ENCODE measurements at places on chromosomes 13 and 19.

DNA sequence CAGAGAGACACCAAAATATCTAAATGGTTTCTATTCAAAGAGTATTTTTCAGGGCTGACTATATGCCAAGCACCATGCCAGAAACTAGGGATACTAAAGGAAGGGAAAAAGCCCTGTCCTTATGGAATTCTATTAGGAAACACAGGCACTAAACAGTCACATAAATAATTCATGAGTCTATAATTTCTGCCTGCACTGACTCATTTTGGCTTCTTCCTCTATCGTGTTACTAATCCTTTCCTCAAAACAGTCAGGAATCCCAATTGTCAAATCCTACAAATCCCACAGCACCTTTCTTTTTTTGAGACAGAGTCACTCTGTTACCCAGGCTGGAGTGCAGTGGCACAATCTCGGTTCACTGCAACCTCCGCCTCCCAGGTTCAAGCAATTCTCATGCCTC lies 29.2 kb downstream of the XPO4 start:
- DNase-seq: no peak

DNA sequence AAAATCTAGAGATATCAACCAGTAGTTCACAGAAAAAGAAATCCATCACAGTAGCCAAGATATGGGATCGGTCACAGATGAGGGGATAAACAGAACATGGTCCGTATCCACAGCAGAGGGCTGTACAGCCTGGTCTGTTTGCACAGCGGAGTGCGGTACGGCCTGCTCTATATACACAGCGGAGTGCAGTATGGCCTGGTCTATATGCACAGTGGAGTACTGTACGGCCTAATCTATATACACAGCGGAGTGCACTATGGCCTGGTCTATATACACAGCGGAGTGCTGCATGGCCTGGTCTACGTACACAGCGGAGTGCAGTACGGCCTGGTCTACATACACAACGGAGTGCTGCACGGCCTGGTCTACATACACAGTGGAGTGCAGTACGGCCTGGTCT lies 43.0 kb upstream of the MCF2L start:
- no peak for DNase-seq

GRCh38 chr19:55086730-55087541 lies 11.3 kb downstream of the EPS8L1 start:
- peak; percentile 57 for DNase-seq

DNA sequence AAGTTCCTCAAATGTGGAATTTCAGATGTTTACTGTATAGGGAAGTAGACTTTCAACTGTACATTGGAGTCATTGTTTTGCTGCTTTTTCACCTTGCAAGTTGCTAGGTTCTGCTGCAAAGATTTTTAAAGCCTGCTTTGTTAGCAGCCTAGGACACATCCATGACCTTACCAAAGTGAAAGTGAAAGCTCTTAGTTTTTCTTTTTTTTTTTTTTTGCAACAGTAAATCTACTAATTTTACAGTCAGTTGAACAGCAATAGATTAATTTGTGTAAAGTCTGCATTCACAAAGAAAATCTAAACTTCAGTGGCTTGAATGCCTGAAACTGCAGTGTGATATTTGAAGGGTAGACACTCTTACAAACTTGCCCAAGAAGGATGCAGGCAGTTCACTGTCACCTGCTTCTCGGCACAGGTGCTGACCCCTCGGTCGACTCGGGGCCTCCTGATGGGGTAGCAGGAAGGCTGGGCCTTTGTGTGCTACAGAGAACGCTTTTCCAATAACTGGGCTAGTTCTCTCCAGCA lies 5.0 kb upstream of the MTIF3 start:
- DNase-seq: no peak

GRCh38 chr19:34096020-34096915 lies 76.0 kb upstream of the LSM14A start:
- DNase-seq: peak; percentile 7

DNA sequence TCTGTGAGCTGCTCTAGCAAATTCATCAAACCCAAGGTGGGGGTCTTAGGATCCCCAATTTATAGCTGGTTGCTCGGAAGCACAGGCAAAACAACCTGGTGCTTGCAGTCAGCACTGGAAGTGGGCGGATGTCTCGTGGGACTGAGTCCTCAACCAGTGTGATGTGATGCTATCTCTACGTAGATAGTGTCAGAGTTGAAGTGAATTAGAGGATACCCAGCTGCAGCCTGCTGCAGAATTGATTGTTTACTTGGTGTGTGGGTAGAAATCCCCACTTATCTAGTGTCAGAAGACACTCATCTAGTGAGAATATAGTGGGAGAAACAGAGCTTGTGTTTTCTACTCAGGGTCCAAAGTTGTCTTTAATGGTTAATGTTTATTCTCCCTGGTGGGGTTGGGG lies 63.3 kb downstream of the CBY2 start:
- no peak for DNase-seq

DNA sequence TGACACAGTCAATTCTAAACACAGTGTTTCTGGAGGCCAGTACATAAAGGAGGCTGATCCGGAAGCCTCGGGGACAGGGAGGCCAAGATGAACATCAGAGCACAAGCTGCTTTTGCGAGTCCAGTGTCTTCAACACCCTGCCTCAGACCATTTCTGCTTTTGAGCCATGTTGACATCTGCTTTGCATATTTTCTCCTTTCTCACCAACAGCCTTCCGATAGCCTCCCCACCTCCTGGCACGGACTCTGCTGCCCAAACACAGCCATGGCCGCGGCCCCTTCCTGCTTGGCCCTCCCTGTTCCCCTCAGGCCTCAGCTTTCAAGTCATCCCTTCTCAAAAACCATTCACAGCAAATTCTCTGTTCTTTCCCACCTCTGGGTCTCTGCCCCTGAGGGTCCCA lies 3.6 kb downstream of the LRRC25 start:
- DNase-seq: no peak

DNA sequence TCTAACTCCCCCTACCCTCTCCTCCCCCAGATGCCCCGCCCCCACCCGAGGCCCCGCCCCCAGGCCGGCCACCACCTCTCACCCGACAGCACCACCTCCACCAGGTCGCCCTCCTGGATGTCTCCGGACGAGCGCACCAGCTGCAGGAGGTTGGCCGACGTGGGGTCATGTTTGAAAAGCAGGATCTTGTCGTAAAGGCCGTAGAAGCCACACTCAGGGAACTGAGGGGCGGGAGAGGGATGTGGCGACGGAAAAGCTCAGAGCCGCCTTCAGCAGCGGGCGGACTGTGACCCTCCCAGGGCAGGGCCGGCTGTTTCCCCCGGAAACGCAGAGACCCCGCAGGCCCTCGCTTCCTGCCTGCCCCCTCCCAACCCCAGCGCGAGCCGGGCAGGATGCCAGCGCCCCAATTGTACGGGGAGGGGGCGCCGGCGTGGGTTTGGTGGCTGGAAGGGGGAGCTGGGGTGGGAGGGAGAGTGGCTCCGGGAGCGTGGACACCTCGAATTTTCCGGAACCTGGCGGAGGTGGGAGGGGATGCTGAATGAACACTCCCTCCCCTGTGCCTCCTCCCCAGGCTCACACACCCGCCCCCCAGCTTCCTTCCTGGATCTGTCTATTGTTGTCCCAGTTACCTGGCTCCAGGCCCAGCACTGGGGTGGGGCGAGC lies 3.0 kb downstream of the PRKD2 start:
- DNase-seq: peak; percentile 10

GRCh38 chr13:114143806-114144605 lies 11.6 kb upstream of the RASA3 start:
- no peak for DNase-seq

- no peak for DNase-seq
Observed at GRCh38 chr19:19655641-19656343, 7.7 kb downstream of the ATP13A1 start.

- DNase-seq: no peak
Observed at GRCh38 chr19:21947775-21948174, 63.0 kb downstream of the ZNF208 start.

GRCh38 chr13:110347535-110348308 lies 40.6 kb downstream of the COL4A2 start:
- no peak for DNase-seq

- DNase-seq: no peak
Observed at GRCh38 chr13:80047406-80047805, 293.5 kb downstream of the SPRY2 start.

- DNase-seq: no peak
Observed at GRCh38 chr13:67087527-67087926, 142.6 kb downstream of the PCDH9 start.

DNA sequence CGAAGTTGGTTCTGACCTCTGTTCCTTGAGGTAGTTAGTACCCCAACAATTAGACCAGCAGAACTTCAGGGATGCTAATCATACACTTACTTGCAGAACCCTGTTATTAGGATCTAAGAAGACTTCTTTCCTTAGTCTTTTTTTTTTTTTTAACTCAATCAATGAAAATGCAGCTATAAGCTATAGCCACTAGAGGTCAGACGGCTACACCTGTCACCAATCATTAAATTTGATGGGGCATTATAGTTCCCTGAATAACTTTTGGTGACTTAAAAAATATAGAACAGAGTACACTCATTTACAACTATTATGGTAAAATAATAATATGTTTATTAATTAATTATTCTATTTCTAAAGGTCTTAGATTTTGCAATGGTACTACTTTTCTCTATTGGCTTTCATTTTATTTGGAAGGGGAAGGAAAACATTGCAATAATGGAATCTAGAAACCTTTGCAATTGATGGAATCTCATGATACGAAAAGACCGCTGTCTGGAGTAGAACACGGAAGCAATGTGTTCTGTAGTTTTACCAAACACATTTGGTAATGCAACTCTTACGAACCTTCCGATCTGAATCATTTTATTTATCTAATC lies 483.2 kb downstream of the DIAPH3 start:
- no peak for DNase-seq

DNA sequence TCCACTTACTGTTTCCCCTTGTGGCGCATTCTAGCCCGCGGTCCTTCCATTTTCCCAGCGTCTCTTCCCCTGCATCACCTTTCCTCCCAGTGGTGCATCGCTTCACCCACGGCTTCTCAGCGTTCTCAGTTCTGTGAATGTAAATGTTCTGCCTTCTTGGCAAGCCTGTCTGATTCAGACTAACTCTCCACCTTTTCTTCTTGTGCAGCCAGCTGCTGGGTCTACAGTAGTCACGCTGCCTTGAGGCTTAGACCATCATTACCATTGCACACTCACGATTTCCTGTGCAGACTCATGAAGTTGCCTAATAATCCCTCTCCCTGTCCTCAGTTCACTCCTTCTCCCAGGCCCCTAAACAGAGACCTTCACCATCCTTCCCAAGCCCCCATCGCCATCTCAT lies 75.0 kb downstream of the DHRS12 start:
- no peak for DNase-seq

- DNase-seq: no peak
Observed at GRCh38 chr19:33235269-33235995, 9.8 kb upstream of the SLC7A10 start.

DNA sequence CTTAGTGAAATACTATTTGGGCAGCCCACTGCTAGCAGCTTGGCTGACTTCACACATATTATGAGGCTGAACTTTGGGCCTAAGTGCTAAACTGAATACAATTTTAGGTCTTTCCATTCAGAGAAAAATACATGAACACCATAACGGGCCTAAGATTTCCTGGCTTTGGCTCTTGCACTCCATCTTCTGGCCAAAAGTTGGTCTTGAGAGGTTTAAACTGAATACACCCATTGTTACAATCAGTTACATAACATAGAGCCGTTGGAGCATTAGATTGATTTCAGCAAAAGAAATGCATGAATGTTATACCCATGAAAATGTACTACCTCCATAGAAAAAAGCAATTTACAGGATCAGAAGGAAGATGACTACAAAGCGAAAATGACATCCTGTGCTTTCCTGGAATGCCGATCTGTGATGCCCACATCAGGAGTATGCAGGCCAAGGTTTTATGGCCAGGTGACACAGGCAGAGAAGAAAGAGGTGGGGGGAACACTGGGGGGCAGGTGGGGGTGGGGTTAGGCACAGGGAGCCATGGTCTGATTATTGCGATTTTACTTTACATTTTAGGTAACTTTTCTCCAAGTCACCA lies 11.1 kb upstream of the SHISA2 start:
- no peak for DNase-seq

GRCh38 chr19:10523135-10523636 lies 5.9 kb upstream of the S1PR5 start:
- DNase-seq: no peak

- no peak for DNase-seq
Observed at GRCh38 chr13:39107561-39107960, 69.3 kb downstream of the NHLRC3 start.

DNA sequence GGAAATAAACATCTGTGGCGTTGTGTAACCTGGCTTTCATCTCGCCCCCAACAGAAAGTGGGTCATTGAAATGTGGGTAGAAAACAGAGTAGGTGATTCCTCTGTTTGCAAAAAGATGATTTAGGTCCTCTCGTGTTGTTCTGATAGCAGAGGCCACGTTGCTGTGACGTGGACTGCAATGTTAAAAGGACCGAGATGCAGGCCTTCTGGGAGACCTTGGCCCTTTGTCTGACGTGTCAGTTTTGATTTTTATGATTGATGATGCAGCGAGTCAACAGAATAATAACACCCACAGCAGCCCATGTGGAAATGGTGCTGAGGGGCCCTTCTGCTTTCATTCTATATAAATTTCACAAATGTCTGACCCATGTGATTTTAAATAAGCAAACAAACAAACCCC lies 68.9 kb downstream of the FGF9 start:
- DNase-seq: no peak

- no peak for DNase-seq
Observed at GRCh38 chr13:92407858-92408257, 818.7 kb upstream of the GPC6 start.

DNA sequence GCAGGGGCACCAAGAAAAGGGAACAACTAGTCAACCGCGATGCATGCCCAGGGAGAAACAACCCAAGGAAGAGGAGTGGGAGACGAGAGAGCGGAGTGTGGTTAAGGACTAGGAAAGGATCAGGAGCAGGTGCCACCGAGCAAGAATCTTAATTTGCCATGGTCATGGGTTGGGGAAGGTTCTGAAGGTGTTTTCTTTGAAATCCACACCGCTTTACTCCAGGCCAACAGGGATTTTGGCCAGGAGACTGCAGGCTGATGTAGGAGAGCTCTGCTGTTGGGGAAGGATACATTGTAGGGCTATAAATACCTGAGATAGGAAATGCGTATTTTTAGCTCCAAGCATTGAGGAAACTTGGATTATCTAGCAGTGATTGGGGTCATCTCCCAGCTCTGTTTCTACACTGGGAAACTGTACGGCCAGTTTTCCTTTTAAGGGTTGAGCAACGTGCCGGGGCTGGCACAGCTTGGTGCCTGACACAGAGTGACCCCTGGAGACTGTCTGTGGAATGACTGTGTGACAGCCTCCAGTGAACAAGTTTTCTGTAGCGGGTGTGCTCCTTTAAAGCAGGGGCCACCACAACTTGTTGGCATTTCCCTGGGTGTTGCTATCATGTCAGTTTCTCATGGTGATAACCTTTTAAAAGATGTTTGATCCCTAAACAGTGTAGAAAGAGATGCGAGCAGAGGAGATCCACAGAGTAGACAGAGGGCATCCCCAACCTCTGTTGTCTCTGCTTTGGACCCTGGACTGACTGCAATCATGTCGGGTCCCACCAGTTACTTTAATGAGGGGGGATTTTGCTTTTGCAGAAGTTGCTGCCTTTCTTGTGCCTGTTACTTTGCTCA lies 34.3 kb downstream of the ZNF536 start:
- DNase-seq: no peak

DNA sequence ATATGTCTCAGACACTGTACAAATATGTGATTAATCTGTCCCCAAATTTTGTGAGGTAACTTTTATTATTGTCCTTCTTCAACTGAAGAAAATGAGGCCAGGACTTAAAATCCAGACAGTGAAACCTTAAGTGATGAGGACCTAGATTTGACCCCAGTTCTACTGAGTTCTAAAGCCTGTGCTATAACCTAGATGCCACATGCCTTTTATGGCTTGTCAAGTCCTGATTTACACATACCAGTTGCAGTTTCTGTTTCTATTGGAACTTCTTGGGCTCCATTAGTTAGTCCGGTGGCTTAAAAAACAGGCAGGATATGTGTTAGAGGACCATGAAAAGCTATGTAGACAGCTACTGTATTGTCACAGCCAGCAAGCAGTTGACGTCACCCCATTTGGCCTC lies 436.5 kb upstream of the KLHL1 start:
- DNase-seq: no peak
